ENCODE measurements at places on chromosomes 2 and 18. TPM values are rescaled to one million over a fixed set of nuclear protein-coding genes. Genes with fewer than 3 reads are reported as not detected.

The PRKAG3 gene
- not detected for total RNA-seq

The LCT gene
- total RNA-seq = under 0.01 TPM

The COLEC11 gene
- 0.43 TPM for total RNA-seq

The CD8B gene
- not detected for total RNA-seq

The CD226 gene
- 0.97 TPM for total RNA-seq

The KLHL29 gene
- 14.7 TPM for total RNA-seq

The CAPN14 gene
- under 0.01 TPM for total RNA-seq

The ERICH2 gene
- not detected for total RNA-seq

The ARID5A gene
- total RNA-seq = 9.5 TPM

The COL6A3 gene
- total RNA-seq = 1,329 TPM

The SLC9A4 gene
- under 0.01 TPM for total RNA-seq

The SCG2 gene
- 0.97 TPM for total RNA-seq
